ENCODE measurements at places on chromosomes 2 and 18.

- no peak for DNase-seq
Observed at GRCh38 chr2:134167015-134167414, 86.9 kb upstream of the MGAT5 start.

- no peak for DNase-seq
Observed at GRCh38 chr2:168971261-168971660, 59.9 kb downstream of the ABCB11 start.

GRCh38 chr2:172296267-172297046 lies 130.9 kb upstream of the ITGA6 start:
- no peak for DNase-seq

- no peak for DNase-seq
Observed at GRCh38 chr2:219003267-219003634, 10.0 kb upstream of the CRYBA2 start.

- DNase-seq, result no peak
Observed at GRCh38 chr2:62506421-62506750, 391 bp upstream of the TMEM17 start.

All from esophagus squamous epithelium (tissue), 5 donors.